Activated CD8-positive, alpha-beta T cell treated with anti-CD3 and anti-CD28 coated beads for 36 hours (primary cell): ENCODE measurements at places on chromosomes 3 and 15. TPM values are rescaled to one million over a fixed set of nuclear protein-coding genes. Genes with fewer than 3 reads are reported as not detected.

REC114 gene
- total RNA-seq = not detected

OSTN gene
- not detected for total RNA-seq

MOBP gene
- not detected for total RNA-seq

VEPH1 gene
- total RNA-seq = not detected

CFAP100 gene
- not detected for total RNA-seq

SHC4 gene
- total RNA-seq = 2.5 TPM

EID1 gene
- 78.3 TPM for total RNA-seq
